ENCODE measurements at places on chromosomes 6 and 20. TPM values are rescaled to one million over a fixed set of nuclear protein-coding genes. Genes with fewer than 3 reads are reported as not detected.
A peak's percentile ranks its signal among the peaks of the same experiment; 100 is the strongest.

DNA sequence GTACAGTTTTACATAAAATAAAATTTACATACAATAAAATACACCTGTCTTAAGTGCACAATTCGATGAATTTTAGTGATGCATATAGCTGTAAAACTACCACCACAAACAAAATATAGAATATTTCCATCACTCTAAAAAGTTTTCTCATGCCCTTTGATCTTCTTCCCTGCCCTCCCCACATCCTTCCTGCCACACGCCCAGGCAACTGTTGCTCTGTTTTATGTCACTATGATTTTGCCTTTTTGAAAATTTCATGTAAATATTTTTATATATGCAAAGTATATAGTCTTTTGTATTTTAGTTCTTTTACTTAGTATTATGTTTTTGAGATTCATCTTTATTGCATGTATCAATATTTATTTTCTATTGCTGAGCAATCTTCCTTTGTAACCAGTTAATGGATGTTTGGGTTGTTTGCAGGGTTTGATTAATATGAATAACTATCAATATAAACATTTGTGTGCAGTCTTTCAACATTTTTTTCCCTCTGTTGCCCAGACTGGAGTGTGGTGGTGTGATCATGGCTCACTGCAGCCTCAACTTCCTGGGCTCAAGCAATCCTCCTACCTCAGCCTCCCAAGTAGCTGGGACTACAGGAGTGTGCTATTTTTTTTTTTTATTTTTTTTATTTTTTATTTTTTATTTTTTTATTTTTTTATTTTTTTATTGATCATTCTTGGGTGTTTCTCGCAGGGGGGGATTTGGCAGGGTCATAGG, 23.8 kb upstream of the SAMHD1 start:
- no peak for DNase-seq

DNA sequence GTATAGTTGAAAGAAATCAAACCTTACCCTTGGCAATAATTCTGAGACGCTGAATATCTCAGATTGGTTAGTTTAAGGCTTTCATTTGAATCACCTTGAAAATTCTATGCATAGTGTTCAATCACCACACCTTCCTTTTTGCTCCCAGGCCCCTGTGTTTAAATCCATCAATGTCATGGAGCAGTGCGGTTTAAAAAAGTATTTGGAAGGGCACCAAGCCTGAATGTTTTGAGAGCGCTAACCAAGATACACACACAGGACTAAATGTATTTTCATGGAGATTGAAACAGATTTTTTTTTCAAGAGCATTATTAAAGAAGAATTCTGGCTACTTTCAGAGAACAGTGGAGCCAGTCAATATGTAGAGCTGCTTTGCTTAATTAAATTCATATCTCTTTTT, 195.7 kb downstream of the CENPW start:
- no peak for DNase-seq

DNA sequence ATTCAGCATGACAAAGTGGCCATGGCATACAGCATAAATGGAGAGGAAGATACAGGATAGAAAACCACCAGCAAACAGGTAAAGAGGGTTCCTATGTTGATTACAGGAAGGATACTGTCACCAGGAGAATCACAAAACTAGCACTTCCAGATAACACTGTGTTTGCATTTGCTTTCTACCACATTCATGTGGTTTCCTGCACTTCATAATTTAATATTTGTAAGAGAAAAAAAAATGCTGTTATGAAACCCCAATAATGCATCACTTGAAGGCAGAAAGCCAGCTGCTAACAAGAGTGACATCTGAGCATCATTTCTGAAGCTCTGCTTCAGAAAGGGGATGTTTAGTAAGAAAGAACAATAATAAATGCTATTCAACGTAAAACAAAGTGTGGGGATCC, 106.6 kb downstream of the ATXN1 start:
- no peak for DNase-seq

GRCh38 chr6:84449220-84449619, 221.8 kb upstream of the CEP162 start:
- no peak for DNase-seq

GRCh38 chr20:7693761-7694160, 246.5 kb downstream of the HAO1 start:
- no peak for DNase-seq

DNA sequence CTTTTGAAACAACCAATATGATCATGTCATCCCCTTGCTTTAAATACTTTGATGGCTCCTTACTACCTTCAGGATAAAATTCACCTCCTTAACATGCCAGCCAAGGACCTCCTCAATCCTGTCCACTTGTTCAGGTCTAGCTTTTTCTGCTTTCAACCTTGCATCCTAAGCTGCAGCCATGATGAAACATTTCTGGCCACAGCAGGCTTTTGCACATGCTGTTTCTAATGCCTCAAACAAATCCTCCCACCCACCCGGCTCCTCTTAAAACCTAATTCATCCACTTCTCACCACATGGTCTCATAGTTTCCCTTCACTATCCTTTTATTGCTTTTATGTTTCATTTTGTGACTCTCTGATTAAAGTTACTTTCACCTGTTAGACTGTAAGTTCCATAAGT, 124.6 kb downstream of the MYB start:
- no peak for DNase-seq

- DNase-seq = no peak
These were observed 301.5 kb downstream of the NRN1 start for GRCh38 chr6:5705252-5705651.

DNA sequence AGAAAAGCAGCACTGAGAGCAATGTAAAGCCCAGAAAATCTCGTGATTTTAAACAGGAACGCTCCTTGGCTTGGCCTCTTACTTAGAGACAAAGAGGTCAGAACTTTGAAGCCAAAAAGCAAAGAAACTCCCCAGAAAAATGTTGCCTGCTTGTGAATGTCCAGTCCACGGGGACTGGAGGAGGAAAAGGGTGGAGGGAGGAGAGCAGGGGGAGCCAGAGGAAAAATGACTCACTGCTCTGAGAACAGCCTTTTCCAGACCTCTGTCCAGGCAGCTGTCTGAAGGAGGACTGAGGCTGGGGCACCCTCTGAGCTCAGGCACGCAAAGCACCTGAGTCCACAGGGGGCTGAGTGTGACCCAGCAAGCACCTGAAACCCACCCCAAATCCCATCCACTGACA, 64.7 kb downstream of the TRAM2 start:
- peak; percentile 83 for DNase-seq

GRCh38 chr6:63280639-63281180, 39.1 kb downstream of the LGSN start:
- DNase-seq = no peak

DNA sequence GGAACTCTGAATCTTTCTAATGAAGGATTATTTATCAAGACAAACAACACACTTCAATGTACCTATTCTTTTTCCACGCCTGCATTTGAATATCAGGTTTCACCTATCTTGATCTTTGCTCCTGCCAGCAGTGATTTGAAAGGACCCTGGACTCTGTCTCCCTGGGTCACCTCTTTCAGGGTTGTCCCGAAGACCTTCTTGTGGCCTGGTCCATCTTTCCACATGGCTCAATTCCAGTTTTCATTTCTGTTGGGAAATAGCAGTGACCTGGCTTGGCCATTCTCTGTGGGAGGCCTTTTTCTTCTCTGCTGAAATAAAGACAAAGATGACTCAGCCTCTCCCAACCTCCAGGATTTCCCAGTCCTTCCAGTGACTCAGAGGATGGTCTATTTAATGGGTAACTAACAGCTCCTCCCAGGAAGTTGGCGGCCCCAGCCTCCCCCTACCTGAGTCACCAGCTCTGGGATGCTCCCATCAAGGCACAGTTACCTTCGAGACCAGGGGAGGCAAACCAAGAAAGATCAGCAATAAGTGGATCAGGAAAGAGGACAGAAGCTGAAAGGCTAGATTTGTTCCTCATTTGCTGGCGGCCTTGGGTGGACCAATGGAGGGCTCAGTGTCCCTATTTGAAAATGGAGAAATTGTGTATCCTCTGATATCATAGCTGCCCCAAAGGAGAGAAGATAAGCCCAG, 120.2 kb upstream of the RNF24 start:
- peak; percentile 98 for DNase-seq

- DNase-seq = no peak
These were observed 245.5 kb upstream of the TAB2 start for GRCh38 chr6:149071997-149072396.

- no peak for DNase-seq
These were observed 13.2 kb upstream of the OSER1 start for GRCh38 chr20:44223721-44224120.

GRCh38 chr6:156988276-156989158, 211.3 kb downstream of the ARID1B start:
- DNase-seq = no peak

GRCh38 chr20:20063941-20064702, 11.8 kb downstream of the CFAP61 start:
- no peak for DNase-seq

- no peak for DNase-seq
These were observed 353.4 kb downstream of the RNGTT start for GRCh38 chr6:88609983-88610382.

GRCh38 chr20:19992996-19993908, 23.9 kb upstream of the NAA20 start:
- DNase-seq = peak; percentile 94

GRCh38 chr6:35160642-35161041, 19.5 kb upstream of the TCP11 start:
- DNase-seq = no peak

DNA sequence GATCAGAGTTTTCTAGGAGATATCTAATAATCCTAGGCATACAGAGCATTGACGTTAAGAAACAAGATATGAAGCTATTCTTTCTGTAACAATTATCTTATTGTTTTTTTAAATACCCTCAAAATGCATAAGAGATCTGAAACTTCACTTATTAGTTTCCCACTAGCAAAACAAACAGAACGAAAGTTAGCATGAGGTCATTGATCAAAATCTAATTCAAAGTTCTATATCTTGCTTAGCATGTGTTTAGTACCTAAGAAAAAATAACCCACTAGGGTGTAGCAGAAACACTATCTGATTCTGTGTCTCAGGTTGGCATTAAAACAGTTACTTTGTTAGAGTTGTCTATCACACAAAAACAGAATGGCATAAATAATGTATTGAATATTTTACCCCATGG, 1288.4 kb downstream of the EPHA7 start:
- no peak for DNase-seq

DNA sequence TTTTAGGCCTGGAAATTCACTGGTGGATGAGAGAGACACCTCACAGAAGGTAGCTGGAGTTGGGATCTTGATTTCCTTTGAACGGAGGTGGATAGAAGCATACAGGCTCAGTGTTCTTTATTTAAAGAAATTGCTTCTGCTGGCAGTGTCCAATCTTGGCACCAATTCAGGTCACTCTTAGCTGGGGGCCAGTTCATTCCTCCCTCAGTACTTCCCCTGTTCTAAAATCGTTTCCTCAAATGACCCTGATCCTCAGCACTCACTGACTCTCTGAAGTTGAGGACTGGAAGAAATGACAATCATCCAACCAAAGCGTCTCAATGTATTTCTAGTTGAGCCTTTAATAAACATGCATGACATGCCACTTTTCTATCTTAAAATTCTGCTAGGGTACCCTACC, 472.5 kb upstream of the BTBD3 start:
- DNase-seq = no peak

DNA sequence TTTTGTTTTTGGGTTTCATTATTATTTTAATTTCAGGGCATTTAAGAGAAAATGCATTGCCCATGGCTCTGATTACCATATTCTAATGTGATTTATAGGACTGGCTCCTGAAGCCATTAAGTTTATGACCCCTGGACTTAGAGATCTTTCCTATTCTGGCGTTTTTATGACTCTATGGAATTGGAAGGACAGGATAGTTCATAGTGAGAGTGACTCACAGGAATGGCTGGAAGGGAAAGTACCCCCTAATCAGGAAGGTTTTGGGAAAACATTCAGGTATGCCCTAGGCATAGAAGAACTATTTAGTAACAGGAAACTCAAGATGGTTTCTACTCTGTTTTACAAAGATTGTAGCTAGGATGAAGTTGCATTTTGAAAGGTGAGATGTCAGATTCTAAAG, 108.6 kb upstream of the SLC2A12 start:
- DNase-seq = peak; percentile 39

GRCh38 chr20:63651942-63652191, 1.4 kb downstream of the STMN3 start:
- DNase-seq = no peak

DNA sequence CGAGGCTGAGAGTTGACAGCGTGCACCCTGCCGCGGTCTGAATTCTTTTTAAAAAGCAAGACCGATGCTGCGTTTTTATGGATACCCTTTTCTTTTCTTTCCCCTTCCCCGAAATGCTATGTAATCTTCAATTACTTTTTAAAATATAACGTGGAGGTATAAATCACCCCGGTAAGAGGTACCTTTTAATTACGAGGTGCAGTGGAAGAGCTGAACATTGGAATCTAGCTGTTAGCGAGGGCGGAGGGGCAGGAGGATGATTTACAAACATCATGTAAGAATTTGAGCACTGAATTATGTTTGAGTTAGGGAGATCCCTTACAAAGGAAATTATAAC, 1.2 kb downstream of the EYA2 start:
- DNase-seq = no peak

SMIM29 gene
- total RNA-seq = 38.7 TPM

MDFI gene
- total RNA-seq = not detected

ADGRB3 gene
- total RNA-seq = not detected

PTK6 gene
- total RNA-seq = not detected

MYB gene
- 0.18 TPM for total RNA-seq

SPEF1 gene
- total RNA-seq = 0.35 TPM

SAMD5 gene
- total RNA-seq = not detected

POU3F2 gene
- total RNA-seq = 0.05 TPM

NKAIN2 gene
- total RNA-seq = not detected

TBXT gene
- total RNA-seq = not detected

IL17F gene
- total RNA-seq = not detected

IP6K3 gene
- total RNA-seq = 0.41 TPM

SEMG1 gene
- total RNA-seq = not detected

Data from HFFc6 (cell line).